ENCODE measurements at places on chromosomes 6 and 20.

DNA sequence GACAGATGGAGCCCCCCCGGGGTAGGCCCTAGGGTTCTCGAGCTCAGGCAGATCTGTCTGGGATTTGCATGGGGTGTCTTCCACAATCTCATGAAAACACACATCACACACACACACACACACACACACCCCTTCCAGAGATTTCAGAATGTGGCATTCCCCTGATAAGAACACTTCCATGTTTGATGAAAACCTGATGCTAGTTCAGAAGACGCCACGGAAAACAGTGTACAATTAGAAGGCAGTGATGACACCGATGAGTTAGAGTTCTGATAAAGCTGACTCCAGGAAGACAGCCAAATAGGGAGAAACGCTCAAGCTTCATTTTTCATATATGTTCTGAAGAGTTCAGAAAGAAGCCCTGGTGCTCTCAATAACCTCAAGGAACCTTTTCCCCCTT lies 438.7 kb upstream of the JARID2 start:
- no peak for DNase-seq

GRCh38 chr20:49631061-49631716 lies 63.3 kb upstream of the PTGIS start:
- no peak for DNase-seq

DNA sequence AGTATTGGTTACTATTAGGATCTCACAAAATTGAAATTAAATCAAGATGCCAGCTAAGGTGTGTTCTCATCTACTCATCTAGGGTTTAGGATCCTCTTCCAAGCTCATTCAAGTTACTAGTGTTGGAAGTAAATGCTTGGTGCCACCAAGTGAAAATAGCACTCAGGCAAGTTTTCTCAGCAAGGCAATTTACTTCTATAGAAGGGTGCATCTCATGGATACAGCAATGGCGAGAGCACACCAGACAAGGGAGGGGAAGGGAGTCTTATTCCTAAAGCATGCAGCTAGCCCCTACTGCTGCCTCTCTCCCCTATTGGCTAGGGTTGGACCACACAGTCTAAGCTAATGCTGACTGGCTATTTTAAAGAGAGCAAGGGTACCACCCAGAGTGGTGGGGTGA lies 23.0 kb upstream of the FAM8A1 start:
- DNase-seq: no peak

DNA sequence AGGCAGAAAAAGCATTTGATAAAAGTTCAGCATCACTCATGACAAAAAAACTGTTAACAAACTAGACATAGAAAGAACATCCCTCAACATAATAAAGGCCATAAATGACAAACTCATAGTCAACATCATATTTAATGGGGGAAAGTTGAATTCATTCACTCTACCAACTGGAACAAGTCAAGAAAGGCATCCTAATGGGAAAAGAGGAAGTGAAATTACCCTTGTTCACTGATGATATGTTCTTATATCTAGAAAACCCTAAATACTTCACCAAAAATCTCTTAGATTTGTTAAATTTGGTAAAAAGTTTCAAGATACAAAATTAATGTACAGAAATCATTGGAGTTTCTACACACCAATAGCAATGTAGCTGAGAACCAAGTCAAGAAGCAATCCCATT lies 48.9 kb downstream of the GGTLC1 start:
- no peak for DNase-seq

GRCh38 chr20:42604998-42605956 lies 584.4 kb downstream of the PTPRT start:
- no peak for DNase-seq

- peak; percentile 28 for DNase-seq
These were observed 1.7 kb downstream of the ULBP1 start for GRCh38 chr6:149965194-149966020.

- no peak for DNase-seq
These were observed 86.9 kb downstream of the RAMACL start for GRCh38 chr6:166499350-166500163.

- DNase-seq: no peak
These were observed 225.1 kb downstream of the TBX18 start for GRCh38 chr6:84539122-84539856.

DNA sequence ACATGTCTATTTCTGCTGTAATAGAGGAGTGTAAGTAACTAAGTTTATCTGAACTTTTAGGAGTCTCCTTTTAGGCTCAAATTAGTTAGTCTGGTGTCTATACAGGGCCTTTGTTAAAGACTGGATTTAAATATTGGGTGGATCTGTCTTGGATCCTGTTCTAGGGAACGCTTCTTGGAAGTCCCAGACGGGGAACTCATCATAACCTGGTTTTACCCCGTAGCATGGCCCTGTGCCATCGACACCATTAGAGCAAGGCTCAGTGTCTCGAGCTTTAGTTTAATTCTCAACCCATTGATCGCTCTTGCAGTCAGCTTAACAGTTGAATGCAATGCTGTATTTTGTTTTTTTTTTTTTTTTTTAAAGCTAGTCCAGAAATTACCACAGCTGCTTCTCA lies 89.9 kb downstream of the CARMIL1 start:
- no peak for DNase-seq

- DNase-seq: no peak
These were observed 40.5 kb upstream of the MDGA1 start for GRCh38 chr6:37738216-37738615.

- no peak for DNase-seq
These were observed 56.1 kb downstream of the PSMG4 start for GRCh38 chr6:3314621-3315467.

DNA sequence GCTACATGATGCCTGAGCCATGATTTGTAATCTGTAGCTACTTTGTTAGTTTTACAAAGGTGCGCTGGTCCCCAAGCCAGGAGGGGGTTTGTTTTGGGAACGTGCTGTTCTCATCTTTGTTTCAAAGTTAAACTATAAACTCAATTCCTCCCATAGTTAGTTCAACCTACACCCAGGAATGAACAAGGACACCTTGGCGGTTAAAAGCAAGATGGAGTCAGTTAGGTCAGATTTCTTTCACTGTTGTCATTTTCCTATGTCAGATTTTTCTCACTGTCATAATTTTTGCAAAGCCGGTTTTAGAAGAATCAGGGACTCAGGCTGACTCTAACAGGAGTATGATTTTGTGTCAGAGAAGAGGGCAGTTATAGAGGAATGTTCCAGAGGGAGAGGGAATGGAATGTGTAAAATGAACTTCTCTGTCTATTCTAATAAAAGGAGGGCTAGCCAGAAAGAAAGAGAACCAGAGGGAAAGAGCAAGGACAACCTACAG lies 2.3 kb upstream of the GMPR start:
- DNase-seq: no peak

GRCh38 chr6:129778793-129779192 lies 68.8 kb upstream of the ARHGAP18 start:
- no peak for DNase-seq

- peak; percentile 34 for DNase-seq
These were observed at the start of gene SRSF12 for GRCh38 chr6:89117211-89118108. TSS of gene SRSF12 (minus strand) at chr6:89118071. CDS start at chr6:89117887, 184 bp downstream.

DNA sequence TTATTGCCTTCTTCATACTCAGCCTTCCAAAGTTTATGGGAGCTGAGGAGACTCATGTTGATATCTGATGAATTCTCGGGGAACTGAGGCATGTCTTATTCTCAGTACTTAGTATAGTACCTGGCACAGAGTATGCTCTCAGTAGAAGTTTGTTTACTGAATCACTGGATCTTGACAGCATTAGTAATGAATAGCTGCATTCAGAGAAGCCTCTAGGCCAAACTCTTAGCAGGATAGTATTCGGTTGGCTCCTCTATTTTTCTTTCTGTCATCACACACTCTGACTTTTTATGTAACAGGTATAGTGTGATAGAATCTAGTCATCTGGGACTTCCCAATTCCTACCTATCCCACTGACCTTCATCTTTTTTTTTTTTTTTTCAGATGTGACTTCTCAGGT lies 566.4 kb upstream of the MAN1A1 start:
- no peak for DNase-seq

DNA sequence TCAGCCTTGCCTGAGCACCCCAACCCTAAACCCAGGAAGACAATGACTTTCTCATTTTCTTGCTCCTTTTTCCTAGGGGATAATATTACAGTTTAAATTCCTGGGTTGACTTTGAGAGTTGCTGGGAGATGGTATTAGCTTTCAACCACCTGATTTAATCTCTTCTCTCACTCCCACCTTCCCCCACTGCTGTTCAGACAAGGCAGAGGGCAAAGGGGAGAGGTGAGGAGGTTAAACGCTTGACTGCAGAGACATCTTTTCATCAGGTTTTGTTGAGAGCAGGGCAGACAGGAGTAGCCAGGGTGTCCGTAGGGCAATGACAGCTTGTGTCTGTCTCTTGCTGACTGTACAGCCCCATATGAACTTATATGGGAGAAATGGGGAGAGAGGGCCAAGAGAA lies 811.2 kb downstream of the MAFB start:
- DNase-seq: no peak

DNA sequence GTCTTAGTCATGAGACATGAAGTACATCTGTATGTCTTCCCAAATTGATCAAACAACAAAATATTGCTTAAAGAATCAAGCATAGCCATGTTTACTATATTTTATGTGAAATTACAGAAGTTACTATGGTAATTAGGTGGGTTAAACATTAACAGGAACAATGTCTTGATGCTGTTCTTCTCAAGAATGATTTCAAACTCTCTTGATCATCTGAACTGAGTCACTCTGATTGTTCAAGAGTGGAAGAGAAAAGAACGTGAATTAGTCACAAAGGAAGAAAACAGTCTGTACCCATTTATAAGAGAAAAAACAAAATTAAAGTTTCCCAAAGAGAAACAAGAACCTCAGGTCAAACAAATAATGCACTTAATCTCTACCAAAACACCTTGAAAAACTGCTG lies 62.2 kb upstream of the NUP153 start:
- DNase-seq: no peak

DNA sequence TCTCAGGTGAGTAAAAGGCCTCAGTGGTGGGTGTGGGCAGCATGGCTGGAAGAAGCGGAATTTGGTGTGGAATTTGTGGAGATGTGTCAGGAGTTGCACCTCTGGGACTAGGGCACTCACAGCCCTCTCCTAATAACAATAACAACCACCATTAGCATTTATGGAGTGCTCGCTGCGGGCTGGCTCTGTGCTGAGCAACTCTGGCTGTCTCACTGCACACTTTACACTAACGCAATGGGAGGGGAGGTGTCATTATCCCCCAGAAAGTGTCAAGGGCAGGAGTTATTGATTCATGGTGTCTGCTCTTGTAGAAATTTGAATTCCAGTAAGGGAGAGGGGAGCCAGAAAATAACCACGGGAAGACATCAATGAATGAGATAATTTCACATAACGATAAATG lies 22.7 kb upstream of the SCRT2 start:
- no peak for DNase-seq

DNA sequence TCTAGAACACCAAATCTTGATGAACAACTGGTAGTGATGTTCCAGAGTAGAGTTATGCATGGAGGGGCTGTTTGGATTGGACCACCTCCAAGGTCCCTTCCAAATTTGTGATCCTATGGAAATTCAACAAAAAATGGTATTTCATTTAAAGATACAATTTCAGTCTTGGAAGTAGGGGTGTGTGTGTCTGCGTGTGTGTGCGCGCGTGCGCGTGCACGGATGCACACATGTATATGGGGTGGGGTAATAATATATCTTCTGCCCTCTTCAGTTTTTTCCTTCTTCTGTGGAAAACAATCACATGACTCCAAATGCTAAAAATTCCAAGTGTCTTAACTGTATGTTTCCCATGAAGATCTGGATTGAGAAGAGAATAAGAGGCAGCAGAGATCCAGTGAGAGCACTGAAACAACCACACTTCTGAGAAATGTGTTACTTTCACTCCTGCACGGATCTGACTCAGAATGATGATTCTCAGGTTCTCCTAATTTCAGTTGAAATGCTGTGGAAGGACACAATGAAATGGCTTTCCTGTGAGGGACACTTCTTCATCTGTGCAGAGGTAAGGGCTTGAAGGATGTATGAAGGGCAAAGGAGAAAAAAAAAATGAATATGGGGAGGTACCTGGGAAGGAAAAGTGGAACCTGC lies 10.6 kb upstream of the IL17F start:
- no peak for DNase-seq

- no peak for DNase-seq
These were observed 449.7 kb upstream of the SULF2 start for GRCh38 chr20:48234951-48235350.

GRCh38 chr20:32920066-32920465 lies 61.3 kb downstream of the EFCAB8 start:
- no peak for DNase-seq

- DNase-seq: no peak
These were observed 215.4 kb upstream of the DEFB112 start for GRCh38 chr6:50264995-50265571.

DNA sequence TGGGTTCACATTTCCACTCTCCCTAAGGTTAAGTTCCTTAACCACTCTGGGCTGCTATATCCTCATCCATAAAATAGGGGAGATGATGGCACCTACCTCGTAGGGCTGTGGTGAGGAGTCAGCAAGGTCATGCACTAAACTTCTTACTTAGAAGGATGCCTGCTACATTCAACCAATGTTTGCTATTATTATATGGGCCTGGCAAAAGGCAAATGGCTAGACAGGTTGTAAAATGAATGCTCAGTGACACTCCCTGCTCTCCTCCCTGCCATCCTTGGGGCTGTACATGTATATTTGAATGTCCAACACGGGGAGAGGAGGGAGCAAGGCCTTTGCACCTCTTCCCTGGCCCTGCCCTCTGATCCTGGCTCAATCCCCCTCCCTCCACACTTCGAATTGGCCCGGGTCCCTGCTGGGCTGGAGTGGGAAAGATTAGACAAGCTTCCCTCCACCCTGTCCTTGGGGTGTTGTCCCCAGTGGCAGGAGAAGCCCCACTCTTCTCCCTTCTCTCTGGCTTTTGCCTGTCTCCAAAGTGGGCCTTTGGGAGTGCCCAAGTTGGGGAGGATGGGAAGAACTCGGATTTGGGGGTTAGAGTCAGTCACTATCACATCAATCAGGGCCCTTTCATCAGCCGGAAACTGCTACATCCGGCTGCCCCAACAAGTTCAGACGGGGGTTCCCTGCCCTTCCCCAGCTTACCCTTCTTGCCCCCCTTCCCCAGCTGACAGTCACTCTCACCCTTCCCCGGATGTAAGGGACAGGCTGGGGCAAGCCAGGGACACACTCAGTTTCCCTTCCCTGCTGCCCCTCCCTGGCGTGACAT lies 36.3 kb upstream of the VEGFA start:
- no peak for DNase-seq

- DNase-seq: no peak
These were observed 32.8 kb downstream of the PSMB9 start for GRCh38 chr6:32886681-32887383.

DNA sequence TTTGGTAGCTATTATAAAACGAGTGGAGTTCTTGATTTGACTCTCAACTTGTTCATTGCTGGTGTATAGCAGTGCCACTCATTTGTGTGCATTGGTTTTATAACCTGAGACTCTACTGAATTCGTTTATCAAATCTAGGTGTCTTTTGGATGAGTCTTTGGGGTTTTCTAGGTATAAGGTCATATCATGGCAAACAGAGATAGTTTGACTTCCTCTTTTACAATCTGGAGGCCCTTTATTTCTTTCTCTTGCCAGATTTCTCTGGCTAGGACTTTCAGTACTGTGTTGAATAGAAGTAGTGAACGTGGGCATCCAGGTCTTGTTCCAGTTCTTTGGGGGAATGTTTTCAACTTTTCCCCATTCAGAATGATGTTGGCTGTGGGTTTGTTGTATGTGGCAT lies 38.8 kb downstream of the SUMO4 start:
- DNase-seq: no peak
